Activated CD4-positive, alpha-beta T cell treated with anti-CD3 and anti-CD28 coated beads, Interleukin-2, amount 50 U/mL, for 48 hours (primary cell): ENCODE measurements at places on chromosomes 5 and 9.

DNA sequence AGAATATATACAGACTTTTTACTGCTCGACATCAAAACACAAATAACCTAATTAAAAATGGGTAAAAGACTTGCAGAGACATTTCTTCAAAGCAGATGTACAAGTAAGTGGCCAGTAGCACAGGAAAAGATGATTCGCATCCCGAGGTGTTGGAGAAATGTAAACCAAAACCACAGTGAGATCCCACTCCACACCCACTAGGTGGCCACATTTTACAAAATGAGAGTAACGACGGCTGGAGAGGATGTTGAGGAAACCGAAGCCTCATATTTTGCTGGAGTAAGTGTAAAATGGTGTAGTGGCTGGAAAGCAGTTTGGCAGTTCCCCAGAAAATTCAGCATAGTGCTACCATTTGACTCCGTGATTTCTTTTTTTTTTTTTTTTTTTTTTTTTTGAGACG is 21.3 kb upstream of the GBGT1 start:
- DNase-seq = peak; percentile 37

GRCh38 chr5:96006291-96006690 is 44.6 kb upstream of the ELL2 start:
- DNase-seq = no peak

DNA sequence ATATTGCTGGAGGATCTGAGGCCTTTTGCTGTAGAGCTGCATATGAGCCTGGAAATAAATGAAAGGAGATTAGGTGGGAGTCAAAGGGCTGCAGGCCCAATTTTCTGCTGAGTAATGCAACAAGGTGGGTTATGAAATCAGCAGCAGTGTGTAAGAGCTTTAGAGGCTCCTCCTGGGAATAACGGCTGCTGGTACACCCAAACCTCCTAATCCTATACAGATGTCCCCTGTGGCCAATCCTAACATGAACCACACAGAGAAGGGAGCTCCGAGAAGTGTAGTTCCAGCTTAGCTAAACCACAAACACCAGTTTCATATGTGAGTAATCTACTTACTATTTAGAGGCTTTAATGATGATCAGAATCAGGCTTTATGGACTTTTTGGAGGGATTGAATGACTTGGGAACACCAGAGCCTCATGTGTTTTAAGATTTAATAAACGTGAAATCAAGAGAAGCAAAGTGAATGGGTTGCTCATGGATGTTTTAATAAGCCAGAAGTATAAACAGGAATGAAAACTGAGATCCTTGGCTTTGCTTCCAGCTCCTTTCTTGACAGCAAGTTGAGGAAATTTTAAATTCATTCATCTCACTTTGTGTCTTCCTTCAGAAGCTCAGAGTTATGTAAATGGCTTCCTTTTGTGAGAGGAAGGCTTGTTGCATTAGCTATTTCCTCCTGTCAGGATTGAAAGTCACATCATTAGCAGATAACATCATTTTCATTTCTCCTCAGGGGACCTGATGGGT is 437.5 kb downstream of the TMEM232 start:
- DNase-seq = no peak

- no peak for DNase-seq
Measured at GRCh38 chr9:20307621-20308020, 314.7 kb downstream of the MLLT3 start.

- DNase-seq = no peak
Measured at GRCh38 chr9:7177383-7177782, 419.6 kb downstream of the KDM4C start.

DNA sequence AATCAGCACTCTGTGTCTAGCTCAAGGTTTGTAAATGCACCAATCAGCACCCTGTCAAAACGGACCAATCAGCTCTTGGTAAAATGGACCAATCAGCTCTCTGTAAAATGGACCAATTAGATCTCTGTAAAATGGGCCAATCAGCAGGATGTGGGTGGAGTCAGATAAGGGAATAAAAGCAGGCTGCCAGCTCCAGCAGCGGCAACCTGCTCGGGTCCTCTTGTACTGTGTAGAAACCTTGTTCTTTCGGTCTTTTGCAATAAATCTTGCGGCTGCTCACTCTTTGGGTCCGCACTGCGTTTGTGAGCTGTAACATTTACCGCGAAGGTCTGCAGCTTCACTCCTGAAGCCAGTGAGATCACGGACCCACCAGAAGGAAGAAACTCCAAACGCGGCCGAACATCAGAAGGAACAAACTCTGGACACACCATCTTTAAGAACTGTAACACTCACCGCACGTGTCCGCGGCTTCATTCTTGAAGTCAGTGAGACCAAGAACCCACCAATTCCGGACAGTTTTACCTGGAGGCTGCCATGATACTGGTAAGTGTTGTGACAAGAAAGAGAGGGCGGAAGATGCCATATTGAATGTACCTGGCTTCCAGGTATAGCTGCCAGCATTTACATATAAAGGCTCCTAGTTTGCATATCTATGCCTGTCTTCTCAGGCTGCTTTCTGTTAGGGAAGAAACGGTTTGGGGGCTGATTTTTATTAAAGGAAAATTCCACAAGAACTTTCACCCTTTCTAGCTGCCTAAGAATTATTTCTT is 758.5 kb upstream of the CTNND2 start:
- no peak for DNase-seq

DNA sequence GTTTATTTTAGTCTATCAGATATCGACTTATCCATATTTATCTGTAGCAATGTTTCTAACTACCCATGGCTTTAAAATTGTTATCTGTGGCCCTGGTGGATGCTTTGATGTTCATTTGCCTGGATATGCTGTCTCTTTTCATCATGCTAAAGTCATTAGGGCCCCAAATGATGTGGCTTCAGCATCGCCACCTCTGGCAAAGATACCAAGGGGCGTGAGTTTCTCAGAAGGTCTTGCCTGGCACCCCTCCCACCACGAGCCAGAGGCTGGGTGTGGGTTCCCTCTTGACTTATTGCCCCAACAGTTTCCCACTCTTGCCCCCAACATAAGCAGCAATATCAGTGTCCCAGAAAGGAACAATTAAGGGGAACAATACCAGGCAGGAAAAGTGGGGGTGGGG is 5.4 kb downstream of the ROPN1L start:
- DNase-seq = no peak

- DNase-seq = no peak
Measured at GRCh38 chr9:104921067-104921741, 6.8 kb downstream of the ABCA1 start.

DNA sequence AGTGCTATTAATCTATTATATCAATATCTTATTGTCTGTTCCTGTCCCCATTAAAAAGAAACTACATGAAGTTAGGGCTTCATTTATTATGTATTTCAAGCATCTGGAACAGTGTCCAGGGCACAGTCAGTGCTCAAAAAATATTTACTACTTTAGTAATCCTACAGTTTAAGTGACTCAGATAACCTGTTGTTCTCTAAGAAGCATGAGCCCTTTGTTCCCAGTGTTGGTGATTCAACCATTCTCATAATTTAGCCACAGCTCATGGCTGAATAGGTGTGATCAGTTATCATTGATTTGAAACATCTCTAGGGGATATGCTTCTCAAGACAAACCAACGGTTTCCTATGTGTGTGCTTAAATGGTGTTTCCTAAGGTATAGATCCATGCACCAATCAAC is 292.7 kb downstream of the TMEM167A start:
- no peak for DNase-seq

- no peak for DNase-seq
Measured at GRCh38 chr5:132083071-132083678, 9.6 kb downstream of the CSF2 start.

GRCh38 chr5:149254506-149254905 is 17.2 kb upstream of the AFAP1L1 start:
- DNase-seq = no peak

DNA sequence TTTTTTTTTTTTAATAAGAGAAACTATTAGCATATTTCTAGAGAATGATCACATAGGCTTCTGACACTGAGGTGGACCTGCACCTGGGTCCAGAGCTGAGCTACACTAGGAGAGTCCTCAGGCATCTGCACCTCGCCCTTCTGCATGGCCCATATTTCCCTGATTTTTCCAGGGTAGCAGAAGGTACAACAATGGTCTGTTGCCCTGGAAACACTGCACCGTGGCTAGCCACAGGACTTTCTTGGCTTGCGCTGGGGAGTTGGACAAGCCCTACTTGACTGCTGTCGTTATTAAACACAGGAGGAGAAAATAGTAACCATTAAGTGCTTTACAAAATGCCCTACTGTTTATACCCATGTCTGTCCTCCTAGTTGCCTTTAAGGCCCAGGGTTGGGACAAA is 615.7 kb upstream of the MEF2C start:
- no peak for DNase-seq

DNA sequence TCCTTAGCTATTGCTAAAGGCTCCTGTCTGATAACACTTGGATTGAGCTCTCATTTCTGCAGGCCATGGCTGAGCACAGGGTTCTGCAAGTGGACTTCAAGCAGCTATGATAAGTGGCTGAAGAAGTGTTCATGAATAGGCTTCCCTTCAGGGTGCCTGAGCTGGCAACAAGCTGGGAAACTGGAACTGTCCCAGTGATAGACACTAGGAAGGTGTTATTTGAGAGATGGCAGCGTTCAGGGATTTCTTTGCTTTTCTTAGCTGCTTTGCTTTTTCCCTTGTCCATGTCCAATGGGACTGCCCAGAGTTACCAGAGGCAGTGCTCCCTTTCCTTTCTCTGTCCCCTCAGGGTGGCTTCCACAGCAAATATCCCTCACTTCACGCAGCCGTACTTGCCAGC is 75.8 kb downstream of the INIP start:
- no peak for DNase-seq

DNA sequence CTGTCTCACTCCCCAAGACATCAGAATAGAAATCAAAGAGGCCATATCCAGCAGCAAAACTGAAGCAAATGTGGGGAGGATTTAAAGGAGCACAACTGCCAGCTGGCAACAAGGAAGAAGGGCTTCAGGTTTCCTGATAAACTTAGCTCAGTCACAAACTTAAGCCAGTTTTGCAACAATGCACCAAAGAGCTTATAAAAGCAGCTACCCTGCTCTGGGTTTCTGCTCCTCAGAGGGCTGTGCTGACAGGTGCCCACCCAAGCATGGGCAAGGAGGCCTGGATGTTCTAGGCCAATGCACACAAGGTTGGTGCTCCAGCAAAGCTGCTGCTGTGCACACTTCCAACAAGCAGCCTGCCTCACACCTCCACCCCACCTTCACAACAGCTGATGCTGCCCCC is 132.9 kb downstream of the SIL1 start:
- DNase-seq = no peak

- DNase-seq = no peak
Measured at GRCh38 chr9:7894231-7894630, 94.7 kb upstream of the DMAC1 start.

- no peak for DNase-seq
Measured at GRCh38 chr5:39178861-39179260, 40.5 kb downstream of the FYB1 start.

DNA sequence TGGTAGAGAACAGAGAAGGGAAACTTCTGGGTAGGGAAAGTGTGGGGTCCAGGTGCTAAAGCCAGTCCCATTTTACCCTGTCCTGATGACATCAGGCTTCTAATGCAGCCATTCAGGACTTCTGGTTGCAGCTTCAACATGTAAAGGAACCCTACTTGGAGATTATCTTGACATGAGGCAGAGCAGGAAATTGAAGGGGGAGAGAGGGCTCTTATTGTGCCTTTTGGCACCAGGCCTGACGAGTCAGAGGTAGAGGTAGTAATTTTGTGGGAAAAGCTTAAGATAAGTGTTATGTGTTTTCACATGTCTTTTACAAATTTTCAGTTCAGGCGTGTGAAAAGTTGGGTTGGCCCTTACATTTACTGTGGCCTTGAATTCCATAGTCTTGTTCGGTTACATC is 102.4 kb upstream of the APC start:
- DNase-seq = no peak

DNA sequence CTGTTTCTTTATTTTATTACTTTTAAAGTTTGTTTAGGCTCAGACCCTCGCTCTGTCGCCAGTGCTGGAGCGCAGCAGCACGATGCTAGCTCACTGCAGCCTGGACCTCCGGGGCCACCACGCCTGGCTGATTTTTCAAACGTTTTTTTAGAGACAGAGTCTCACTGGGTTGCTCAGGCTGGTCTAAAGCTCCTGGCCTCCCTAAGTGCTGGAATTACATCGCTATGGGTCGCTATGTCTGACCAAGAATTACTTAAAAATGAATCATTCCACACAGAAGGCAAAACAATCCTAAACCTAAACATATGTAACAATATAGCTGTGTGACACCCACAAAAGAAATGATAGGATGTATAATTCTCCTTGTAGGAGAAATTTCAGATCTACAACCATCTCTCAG is 86.9 kb upstream of the SIMC1 start:
- no peak for DNase-seq

- no peak for DNase-seq
Measured at GRCh38 chr9:125878164-125878631, 131.0 kb downstream of the PBX3 start.

DNA sequence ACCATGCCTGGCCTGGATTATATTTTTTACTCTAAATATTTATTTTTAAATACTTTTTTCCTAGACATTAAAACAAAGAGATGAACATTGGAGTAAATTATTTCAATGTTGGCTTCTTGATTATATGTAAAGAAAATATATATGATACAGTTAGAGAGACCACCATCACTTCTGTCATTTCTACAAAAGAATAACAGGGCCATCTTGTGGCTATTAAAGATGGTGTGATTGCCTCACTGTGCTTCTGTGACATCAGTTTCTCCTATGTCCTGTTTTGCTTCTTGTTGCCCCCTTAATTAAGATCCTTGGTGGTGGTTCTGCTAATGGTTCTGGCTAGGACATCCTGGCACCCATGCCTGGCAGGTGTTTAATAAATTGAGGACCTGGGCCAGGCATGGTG is 32.9 kb downstream of the NDFIP1 start:
- DNase-seq = no peak
